Retinal pigment epithelial cell (primary cell): ENCODE measurements at places on chromosomes 2 and 18.

DNA sequence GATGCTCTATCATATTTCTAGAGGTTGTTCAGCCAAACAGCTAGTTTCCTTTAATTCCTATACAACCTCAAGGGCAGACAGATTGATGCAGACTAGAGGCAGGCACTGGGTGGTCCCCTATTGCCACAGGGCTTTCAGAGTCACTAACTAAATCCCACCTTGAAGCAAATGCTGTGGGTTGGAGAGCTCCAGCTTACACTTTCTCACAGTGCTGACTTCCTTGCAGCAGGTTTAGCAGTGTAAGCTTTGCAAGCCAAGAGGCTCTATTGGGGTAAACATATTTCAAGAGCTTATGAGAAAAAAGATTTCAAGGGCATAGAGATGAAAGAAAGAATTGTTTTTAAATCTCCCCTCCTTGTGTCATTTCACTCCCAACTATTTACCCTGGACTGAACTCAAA, 366.5 kb upstream of the CRIM1 start:
- DNase-seq, result peak; percentile 55

DNA sequence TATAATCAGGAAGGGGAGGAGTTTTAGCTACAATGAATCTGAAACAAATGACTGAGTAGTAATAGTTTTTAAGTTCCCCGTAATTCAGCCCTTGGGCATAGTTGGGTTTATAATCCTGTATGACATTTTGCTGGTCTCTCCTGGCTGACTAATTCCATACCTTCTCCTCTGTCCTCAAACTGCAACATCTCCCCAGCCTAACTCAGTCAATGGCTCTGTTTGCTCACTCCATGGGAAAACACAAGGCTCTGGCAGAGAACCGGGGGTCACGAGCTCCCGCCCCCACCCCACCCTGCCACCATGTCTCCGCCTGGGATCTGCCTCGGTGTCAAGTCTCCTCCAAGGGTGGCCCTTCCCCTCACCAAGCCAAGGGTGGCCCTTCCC, 168.6 kb downstream of the HDAC4 start:
- DNase-seq, result no peak

- no peak for DNase-seq
These were observed 1.1 kb upstream of the CEP192 start for GRCh38 chr18:12990123-12990475.

- DNase-seq, result no peak
These were observed 1.7 kb upstream of the PRKD3 start for GRCh38 chr2:37326285-37326684.

- no peak for DNase-seq
These were observed 2055.1 kb upstream of the CELF4 start for GRCh38 chr18:39620551-39621168.

GRCh38 chr2:134581877-134582546, 136.8 kb downstream of the TMEM163 start:
- no peak for DNase-seq

GRCh38 chr2:172735582-172736423, at the start of gene RAPGEF4:
TSS of gene RAPGEF4 (plus strand) at chr2:172735845. CDS start at chr2:172735984, 139 bp downstream.
- no peak for DNase-seq

- DNase-seq, result no peak
These were observed 399.7 kb upstream of the ID2 start for GRCh38 chr2:8281950-8282857.

DNA sequence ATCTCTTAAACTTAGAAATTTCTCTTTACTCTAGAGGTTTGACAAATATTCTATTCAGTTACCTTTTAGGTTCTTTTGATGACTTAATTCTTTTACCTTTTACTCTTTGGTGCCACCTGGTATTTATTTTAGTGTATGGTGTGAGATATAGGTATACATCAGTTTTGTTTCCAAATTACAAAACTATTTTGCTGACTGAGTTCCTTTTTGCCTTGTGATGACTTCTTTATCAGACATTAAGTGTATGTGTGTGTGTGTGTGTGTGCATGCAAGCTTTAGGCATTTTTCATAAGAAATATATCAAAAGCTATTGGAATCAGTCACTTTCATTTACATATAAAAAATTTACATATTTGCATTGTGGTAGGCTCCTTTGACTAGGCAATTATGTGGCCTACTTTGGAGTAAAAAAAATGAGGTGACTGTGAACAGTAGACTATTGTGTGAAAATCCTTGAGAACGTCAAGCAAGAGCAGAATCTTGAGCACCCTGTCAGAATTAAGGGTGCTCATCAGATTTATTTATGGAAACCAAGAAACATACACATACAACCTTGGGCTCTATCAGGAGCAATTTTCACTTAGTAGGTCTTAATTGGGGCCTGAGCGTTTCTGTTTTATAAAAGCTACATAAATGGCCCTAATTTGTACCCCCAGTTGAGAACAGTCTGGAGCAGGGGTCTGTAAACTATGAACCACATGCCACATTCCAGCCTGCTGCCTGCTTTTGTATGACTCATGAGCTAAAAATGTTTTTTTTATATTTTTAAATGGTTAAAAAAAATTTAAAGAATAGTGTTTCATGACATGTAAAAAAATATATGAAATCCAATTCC, 415.9 kb downstream of the SLC4A3 start:
- DNase-seq, result peak; percentile 54

DNA sequence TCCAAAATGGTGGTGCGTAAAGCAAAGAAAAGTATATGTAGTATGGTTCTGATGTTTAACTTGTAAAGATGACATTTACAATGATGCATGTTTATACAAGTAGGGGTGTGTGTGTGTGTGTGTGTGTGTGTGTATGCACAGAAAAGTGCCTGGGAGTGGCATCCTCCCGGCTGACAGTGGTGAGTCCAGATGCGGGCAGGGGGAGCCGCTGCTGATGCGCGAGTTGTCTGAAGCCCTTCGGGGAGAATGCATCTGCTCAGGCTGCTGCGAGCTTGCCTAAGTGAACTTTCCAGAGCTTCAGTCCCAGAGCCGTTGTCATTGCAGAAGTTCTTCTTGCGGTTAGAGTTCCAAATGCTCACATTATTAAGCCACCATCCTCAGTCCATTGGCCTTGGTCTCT, 429.7 kb upstream of the HS6ST1 start:
- no peak for DNase-seq

DNA sequence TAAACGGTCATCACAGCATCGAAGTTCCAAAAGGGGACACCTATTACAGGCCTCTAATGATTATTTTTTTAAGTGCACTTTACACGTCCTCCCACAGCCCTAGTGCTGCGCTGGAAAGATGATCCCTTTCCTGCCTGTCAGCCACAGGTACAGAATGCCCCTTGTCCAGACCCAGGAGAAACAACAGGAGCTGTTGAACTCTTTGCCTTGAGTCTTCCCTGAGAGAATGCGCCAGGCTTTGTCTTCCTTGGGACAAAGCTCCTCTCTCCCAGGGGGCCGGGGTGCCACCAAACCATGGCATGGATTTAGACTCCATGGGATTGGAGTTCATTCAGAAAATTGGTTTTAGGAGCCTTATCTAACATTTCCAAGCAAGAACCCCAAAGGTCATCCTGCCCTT, 319.0 kb upstream of the SOX11 start:
- DNase-seq, result no peak

GRCh38 chr2:135072125-135072997, 20.3 kb downstream of the RAB3GAP1 start:
- DNase-seq, result no peak

GRCh38 chr18:38047820-38048219, 482.2 kb upstream of the CELF4 start:
- no peak for DNase-seq

GRCh38 chr2:84302513-84303412, 156.3 kb downstream of the SUCLG1 start:
- DNase-seq, result peak; percentile 15

GRCh38 chr18:58101291-58101794, 57.3 kb downstream of the NEDD4L start:
- DNase-seq, result no peak

- DNase-seq, result no peak
These were observed 32.2 kb upstream of the RPE start for GRCh38 chr2:209970271-209970670.

- no peak for DNase-seq
These were observed 63.4 kb downstream of the MREG start for GRCh38 chr2:215949991-215950404.

DNA sequence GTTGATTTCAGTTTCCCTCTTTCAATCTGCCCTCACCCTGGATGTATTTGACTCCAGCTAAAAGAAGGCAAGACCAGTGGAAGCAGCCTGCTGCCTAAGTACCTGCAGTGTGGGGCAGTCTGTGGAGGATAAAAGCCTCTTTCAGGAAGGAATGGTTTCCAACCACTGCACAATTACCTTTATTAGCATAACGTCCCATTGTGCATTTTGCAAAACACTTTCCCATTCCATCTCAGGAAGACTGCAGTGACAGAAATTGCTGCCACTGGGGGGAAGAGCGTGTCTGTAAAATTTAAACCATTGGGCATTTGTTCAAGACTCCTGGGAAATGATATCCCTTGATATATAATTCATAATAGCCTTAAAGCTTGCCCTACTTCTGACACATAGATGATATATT, 26.2 kb downstream of the CYRIA start:
- no peak for DNase-seq

DNA sequence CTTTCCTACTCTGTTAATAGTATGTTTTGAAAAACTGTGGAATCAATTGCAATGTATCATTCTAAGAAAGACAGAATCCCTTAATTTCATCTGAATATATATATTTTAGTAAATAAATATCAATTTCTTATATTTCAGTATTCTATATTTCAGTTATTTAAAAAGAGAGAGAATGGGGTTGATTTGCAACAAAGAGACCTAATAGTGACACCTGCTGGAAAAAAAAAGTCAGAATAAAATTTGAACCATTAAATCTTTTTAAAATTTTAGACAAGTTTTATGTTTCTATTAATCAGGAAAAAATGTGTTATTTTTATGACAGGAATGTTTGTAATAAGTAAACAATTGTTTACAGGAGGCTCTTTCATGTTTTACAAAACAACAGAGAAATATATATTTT, 20.7 kb upstream of the CCNT2 start:
- no peak for DNase-seq

- no peak for DNase-seq
These were observed 310.6 kb downstream of the CELF4 start for GRCh38 chr18:37254973-37255372.

- no peak for DNase-seq
These were observed 186.2 kb downstream of the CMPK2 start for GRCh38 chr2:6679471-6679870.

DNA sequence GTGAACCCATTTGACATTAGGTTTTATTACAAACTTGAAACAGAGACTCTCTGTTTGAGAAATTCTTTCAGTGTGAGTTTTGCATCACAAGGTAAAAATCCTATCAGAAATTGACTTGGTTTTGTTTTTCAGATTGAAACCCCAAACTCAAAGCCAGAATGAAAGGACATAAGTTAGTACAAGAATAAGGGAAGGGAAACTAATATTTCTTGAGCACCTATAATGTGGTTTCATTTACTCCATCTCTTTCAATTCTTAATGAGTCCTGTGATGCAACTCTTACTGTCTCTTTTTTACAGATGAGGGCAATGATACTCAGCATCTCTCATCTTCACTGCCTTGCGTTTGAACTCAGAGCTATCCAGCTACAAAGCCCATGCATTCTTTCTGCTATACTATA, 210.0 kb upstream of the SIX3 start:
- no peak for DNase-seq

GRCh38 chr2:32418778-32419177, 62.0 kb downstream of the BIRC6 start:
- peak; percentile 19 for DNase-seq

GRCh38 chr18:79071503-79072210, 2.5 kb downstream of the ATP9B start:
- DNase-seq, result no peak

DNA sequence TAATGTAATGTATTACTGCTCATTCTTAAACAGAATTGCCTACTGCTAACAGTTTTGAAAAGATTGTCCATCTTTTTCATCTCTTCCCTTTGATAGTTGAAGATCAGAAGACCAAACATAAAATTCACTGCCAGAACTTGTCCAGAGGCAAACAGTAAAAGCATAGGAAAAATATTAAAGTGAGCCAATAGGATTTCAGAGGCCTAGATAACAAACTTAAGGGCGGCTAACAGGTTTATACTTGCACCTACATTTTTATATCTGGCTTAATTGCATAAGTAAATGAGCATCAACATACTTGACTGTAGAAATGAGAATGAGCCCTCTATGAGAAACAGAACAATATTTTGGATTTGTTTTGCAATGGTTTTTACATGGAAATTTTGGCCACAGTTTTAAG, 30.3 kb downstream of the ZC3H15 start:
- no peak for DNase-seq

GRCh38 chr2:134312482-134312881, 58.6 kb downstream of the MGAT5 start:
- no peak for DNase-seq

DNA sequence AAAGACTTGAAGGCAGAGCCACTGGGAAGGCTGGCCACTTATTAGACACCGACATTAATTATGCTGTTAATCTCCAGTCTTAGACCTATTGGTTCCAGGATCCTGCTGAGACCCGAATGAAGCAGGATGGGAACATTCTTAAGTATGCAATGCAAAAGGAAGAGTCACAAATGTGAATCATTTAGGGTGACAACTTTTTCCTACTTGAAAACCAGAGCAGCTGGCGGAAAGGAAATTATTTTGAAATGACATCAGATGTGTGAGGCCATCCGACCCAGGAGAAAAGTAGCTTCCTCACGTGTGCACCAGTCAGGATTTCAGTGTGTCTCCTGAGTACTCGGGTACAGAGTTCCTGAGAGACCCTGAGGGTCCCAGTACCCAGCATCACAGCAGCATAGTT, 222.9 kb upstream of the NCKAP5 start:
- no peak for DNase-seq

- DNase-seq, result no peak
These were observed 131.2 kb upstream of the ERBB4 start for GRCh38 chr2:212669761-212670160.

- no peak for DNase-seq
These were observed 89.2 kb upstream of the CXCR4 start for GRCh38 chr2:136207030-136207623.

DNA sequence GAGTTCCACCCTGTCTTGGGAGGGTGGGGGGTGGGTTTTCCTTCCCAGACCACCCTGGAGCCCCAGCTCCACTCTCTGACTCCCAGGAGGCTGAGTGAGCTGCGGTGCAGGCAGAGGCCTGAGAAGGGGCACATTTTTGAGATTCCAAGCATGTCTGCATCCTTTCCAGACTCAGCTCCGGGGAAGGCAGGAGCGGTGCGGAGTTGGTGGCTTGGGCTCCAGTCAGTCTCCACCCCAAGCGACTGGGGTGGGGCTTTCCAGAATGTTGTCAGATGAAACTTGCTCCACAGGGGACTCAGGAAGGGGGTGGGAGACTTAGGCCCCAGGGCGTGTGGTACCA, 44.2 kb upstream of the HS6ST1 start:
- peak; percentile 74 for DNase-seq
